DMS 273 treated with DMSO at 0.1 percent for 48 hours (cell line): ENCODE measurements at places on chromosomes 7 and 10.

DNA sequence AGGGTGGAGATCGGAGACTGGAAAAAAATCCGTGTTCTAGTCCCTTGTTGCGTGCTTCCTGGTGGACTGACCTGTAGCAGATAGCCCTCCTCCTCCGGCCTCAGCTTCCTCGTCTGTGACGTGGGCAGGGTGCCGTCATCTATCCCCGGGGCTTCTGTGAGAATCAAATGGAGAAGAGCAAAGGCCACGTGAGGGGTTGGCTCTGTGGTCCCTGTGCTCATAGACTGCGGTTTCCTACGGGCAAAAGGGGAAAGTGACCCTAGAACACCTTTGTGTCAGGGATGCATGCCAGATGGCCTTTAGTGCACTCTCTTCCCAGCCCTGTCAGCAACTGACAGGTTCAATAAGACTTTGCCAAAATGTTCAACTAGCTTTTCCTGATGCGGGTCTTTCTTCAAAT, 33.7 kb downstream of the GRK5 start:
- DNase-seq, result no peak

DNA sequence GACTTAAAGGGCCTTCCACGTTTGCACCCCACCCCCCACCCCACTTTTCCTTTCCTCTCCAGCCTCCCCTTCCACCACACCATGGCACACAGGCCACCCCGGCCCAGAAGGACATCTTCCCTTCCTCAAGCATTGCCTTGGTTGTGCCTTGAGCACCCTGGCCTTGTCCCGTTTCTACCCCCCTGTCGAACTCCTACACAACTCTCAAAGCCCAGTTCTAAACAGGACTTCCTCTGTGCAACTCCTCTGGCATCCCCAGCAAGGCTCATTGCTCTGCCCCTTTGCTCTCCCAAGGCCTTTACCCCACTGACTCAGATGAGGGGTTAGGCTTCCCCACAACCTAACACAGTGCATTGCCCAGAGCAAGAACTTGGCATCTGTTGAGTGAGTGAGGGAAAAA, 136.1 kb downstream of the HERPUD2 start:
- DNase-seq, result no peak

GRCh38 chr10:124697837-124698544, 46.2 kb downstream of the FAM53B start:
- no peak for DNase-seq

DNA sequence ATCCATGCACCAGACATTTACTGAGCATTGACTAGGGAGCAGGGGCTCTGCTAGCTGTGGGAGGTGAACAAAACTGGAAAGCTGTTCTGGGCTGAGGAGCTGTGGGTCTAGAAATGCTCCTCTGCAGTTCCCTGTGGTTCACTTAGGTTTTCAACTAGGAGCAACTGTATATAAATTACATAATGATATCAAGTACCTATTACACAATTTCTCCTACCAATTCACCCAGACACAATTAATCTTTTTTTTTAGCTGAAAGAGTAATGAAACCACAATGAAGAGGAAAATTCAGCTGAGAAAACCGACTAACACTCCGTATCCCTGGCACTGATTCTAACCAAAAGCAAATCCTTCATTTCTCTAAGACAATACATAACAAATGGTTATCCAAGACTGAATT, 39.4 kb downstream of the COL28A1 start:
- no peak for DNase-seq

- DNase-seq, result no peak
Measured at GRCh38 chr10:109205929-109206585, 717.3 kb downstream of the XPNPEP1 start.

DNA sequence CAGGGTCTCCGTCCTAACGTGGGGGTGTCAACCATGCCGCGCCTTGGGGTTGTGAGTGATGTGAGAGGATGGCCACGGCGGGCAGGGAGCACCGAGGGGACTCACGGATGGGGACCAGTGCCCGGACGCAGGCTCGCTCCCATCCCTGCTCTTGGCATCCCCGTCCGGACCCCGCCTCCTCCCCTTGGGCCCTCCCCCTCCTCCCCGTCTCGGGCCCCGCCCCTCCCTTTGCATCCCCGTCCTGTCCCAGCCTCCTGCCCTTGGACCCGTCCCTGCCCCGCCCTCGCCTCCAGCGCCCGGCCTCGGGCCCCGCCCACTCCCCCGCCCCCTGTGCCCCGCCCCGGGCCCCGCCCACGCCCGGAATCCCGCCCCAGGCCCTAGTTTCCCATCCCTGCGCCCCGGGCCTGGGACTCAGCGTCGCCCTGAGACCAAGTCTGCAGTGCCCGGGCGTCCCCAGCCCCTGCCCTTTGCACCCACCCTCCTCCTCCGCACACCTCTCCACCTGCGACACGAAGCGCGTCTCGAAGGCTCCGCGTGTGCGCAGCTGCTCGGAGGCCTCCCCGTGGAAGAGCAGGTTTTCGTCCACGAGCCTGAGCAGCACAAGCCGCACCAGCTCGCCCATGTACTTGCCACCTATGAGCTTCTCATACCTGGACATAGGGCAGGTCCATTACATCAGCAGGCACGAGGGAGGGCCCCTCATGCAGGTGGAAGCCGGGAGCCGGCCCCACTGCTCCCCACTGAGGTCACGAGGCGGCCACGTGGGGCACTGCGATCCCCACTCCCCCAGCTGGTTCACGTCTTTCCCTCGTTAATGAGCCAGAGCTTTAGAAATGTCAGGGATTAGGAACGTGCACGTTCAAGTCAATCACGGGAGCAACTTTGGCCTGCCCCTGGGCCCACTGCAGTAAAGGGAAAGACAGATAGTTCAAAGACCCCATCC, 5.1 kb upstream of the MYL7 start:
- DNase-seq, result no peak

DNA sequence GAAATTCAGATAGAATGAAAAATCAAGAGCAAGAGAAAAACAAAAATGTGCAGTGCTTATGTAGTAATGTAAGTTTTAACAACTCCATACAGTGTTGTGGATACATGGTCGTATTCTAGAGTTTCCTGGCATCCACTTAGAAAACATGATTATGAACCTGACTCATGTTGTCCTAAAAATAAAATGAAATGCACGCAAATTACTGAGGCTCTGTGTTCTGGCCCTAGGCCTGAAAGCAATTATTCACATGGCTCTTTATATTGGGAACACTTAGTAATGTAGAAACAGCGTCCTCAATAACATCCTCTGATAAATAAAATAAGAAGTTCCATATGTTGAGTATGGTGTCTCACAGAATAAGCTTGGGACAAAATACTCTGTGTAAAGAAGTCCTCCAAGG, 200.2 kb upstream of the SEMA3E start:
- no peak for DNase-seq

- DNase-seq, result no peak
Measured at GRCh38 chr7:26553128-26553527, 261.5 kb downstream of the SNX10 start.

GRCh38 chr7:30451539-30452279, 26.9 kb downstream of the NOD1 start:
- no peak for DNase-seq

DNA sequence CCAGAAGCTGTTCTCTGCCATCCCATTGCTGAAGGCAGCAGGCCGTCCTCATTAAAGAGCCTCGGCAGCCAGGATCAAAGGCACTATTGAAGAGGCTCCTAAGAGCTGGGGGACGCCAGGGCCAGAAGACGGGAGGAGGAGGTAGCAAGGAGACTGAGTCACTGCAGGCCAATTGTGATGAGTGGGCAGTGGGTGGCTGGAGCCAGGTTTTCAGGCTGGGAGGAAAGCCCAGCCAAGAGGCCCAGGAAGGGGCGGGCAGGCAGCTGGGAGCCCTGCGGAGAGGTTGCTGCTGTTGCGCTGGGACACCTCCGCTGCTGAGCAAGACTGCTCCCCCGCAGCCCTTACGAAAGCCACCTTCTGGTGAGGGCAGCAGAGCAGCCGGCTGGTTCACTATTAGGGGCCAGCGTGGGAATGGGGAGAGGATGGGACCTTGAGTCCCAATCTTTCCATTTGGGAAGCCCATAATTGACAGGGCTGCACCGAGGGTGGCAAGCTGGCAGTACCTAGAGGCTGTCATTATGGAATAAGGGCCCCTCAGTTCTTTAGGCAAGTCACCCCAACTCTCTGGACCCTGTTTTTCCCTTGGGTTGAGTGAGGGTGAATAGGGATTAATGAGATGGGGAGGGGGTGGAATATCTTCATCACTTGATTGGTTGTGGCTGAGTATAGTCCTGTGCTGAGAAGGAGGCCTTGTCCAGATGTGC, 48.4 kb downstream of the UNC5B start:
- peak; percentile 30 for DNase-seq

GRCh38 chr10:121694966-121695643, 96.9 kb upstream of the FGFR2 start:
- no peak for DNase-seq

GRCh38 chr7:90560730-90561129, 35.4 kb upstream of the CDK14 start:
- DNase-seq, result no peak

DNA sequence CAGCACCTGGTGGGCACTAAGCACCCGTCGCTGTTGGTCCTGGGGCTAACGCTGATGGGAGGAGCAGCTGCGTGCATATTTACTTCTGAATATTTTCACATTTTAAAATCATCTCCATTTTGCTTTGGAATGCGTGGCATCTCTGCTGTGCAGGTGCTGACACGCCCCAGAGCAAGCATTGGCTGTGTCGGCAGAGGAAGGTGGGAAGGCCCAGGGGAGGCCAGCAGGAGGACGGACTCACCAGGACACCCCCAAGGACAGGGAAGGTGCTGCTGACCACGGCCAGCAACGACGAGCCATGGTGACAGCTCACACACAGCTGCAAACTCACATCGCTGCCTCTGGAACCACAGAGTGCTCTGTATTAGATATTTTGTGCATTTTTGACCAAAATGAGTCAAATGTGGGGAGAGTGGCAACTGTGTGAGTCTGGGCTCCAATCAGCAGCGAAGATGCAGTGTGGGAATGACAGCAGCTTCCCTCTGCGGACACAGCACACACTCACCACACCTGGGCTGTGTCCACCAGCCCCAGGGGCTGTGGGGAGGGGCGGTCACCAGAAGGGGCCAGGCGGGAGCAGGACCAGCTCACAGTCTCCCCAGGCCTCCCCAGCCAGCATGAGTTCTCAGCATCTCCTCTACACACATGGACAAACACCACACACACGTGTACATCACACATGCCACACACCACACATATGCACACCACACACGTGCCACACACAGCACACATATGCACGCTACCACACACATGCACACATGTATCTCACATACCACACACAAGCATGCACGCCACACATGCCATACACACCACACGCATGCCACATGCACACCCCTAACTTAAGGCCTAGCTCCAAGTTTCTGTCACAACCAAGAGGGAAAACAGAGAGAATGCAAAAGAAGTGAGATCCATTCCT, 58.2 kb downstream of the PTPRN2 start:
- no peak for DNase-seq

DNA sequence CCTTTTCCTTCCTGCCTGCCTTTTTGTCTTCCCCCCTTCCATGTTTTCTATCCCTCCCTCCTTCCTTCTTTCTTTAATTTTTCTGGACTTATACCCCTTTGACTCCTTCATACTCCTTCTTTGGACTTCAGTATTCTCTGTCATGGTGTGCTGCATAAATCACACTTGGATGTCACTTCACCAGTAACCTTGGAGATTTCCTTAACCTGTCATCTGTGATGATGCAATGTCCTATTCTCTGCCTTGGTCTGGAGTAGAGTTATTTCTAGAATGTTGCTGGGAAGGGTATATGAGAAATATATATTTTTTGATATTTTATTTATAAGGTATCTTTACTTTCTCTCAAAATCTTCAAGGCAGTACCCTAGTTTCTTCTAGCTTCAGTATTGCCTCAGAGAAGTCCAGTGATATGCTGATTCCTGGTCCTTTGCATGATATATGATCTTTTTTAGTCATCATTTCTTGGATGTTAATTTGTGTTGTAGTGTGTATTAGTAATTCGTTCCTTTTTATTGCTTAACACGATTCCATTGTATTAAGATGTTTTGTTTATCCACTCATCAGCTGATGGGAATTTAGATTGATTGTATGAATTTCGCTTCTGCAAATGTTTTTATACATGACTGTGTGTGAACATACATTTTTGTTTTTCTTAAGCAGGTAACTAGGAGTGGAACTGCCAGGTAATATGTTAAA, 206.9 kb upstream of the MBL2 start:
- no peak for DNase-seq

DNA sequence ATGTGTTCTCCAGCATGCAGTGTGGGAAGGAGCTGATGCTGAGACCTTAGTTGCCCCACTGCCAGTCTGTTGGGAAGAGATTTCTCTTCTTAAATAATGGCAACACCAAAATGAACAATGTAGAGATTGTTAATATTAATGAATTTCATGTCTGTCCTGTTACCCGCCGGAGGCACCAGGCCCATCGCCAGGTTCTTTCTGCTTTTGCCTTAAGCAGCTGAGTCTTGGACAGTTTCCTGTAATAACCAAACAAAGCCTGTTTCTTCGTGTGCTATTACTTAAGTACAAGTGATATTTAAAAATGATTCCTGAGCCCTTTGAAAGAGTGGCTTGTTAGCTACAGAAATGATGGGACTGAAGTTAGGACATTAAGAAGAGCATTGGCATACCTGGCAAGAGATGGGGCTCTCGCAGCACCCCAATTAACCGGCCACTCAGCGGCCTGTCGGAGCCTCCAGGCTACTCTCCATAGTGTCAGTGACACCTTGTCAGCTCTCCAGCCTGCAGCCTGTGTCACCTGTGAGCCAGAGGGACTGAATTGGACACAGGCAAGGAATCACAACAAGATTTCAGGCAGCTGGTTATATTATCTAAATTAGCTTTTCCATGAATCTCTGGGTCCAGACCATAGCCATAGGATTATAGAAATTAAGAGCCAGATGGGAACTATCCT, 142.0 kb downstream of the CELF2 start:
- DNase-seq, result no peak

DNA sequence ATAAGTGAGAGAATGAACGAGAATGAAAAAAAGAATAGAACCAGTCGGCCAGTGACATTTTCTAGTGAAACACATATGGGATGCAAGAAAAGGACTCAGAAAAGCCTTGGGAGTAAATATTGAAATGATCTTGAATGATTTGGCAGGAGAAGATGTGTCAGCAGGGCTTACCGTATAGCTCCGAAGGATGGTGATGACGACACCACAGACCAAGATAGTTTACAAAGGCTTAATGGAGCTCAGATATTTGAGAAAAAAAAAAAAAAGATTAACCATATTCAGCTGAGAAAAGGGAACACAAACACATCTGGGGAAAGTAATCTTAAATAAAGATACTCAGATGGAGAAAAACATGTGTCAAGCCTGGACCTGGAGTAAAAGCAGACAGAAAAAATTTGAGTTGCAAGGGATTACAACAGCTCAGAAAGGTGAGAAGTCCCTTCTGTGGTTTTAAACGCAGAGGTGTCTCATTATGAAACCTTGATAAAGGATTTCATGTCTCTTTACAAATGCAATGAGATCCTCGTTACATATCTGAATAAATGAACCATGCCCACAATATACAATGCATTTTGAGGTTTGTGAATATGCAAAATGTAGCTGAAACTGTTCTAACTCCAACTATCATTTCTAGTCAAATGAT, 36.0 kb downstream of the DNAJB9 start:
- no peak for DNase-seq
